Activated T-helper 1 cell treated with anti-CD3 and anti-CD28 coated beads, Interleukin-12 subunit alpha, Interleukin-12 subunit beta, Interleukin-2, Interleukin-4 antibody, amounts not matched to agents 30 ng/mL and 10 ng/mL and 1 ng/mL, durations not matched to agents 14 hours and 24 hours and 36 hours (primary cell): ENCODE measurements at places on chromosomes 13 and 19. TPM values are rescaled to one million over a fixed set of nuclear protein-coding genes. Genes with fewer than 3 reads are reported as not detected.

The EPSTI1 gene
- total RNA-seq: 18.6 and 19.3 TPM in 2 replicates

DNA sequence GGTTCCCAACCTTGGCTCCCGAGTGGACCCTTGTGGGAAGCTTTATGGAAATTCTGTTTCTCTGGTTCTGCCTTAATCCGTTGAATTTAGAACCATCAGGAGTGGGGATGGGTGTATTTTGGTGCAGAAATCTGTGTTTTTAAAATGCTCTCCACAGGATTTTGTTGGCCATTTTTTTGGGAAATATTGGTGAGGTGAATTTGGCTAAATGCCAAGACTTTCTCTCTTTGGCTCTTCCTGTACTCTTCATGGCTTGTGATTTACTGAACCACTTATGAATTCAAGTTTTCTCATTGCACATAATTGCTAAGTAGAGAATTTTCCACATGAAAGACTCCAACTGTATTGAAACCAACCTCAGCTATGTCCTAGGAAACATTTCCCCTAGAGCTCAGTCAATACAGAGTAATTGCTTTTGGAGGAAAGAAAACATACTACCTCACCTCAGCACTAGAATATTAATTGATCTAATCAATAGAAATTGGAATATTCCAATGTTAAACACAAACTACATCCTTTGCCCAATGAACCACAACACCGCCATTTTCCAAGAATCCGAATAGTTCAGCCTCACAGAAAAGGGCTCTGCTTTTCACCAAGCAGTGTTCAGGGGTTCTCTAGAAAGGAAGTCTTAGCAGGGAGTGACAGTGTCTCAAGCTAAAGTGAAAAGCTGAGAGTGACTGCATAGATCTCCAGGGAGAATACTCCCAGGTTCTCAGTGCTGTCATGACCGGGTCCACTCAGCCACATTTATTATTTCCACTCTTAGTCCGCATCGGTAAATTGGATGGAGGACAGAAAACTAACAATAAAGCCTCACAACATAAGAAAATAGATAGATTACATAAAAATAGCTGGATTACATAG, 60.3 kb downstream of the ERCC5 start:
- no peak for DNase-seq
- H3K27ac ChIP-seq: no peak overlapping the region
- no peak overlapping the region for H3K4me3 ChIP-seq
- H3K36me3 ChIP-seq: no peaks in the 10 kb centered on the region
- H3K27me3 ChIP-seq: peaks cover 9% of the 10 kb centered on the region

DNA sequence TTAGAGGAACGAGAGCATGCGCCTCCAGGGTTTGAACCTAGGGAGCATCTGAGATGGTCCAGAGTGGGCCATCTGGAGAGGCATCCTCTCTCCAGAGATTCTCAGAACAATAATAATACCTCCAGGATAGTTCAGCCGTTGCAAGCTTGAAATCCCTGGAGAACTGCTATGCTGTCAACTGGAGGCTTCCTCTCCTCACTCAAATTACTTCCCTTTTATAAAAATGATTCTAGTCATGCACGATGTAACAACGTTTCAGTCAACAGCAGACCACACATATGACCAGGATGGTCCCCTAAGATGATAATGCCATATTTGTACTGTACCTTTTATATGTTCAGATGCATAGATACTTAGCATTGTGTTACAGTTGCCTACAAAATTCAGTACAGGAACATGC, 108.7 kb downstream of the SHISA2 start:
- peaks cover 38% of the 10 kb centered on the region for H3K4me1 ChIP-seq
- H3K27me3 ChIP-seq: peaks cover 5% of the 10 kb centered on the region
- DNase-seq: no peak
- H3K27ac ChIP-seq: no peak overlapping the region

DNA sequence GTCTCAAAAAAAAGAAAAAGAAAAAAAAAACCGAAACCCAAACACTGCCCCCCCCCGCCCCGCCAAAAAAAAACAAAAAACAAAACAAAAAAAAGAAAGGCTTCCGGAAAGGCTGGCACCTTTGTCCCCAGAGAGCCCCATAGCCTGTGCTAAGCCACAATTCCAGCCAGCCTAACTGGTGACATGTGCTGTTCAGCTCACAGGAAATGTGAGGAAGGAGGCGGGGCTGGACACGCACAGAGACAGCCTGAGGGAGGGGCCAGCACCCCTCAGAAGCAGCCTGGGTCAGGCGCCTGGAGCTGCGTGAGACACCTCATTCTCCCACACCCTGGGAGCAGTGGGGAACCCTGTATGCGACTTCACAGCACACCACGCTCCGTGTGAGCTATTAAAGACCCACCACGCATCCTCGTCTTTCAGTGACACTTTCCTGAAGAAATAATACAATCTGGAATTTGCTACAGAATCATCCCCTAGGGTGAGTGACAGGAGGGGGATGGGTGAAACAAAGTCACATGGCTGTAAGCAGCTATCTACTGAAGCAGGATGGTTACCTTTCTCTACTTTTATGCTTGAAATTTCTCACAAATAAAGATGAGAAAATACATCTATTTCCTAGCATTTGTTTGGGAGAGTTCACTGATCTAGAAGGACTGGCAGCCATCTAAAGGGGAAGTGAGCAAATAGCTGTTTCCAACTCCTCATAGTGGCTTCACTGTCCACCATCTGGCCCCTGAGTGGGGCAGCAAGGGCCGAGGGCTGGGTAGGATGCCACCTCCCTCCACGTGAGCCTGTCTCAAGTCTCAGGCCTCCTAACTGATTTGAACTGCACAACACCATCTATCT, 12.3 kb upstream of the SLC35E1 start:
- H3K36me3 ChIP-seq: peaks cover 3% of the 10 kb centered on the region
- peak overlapping the region; percentile 90 for H3K27ac ChIP-seq

DNA sequence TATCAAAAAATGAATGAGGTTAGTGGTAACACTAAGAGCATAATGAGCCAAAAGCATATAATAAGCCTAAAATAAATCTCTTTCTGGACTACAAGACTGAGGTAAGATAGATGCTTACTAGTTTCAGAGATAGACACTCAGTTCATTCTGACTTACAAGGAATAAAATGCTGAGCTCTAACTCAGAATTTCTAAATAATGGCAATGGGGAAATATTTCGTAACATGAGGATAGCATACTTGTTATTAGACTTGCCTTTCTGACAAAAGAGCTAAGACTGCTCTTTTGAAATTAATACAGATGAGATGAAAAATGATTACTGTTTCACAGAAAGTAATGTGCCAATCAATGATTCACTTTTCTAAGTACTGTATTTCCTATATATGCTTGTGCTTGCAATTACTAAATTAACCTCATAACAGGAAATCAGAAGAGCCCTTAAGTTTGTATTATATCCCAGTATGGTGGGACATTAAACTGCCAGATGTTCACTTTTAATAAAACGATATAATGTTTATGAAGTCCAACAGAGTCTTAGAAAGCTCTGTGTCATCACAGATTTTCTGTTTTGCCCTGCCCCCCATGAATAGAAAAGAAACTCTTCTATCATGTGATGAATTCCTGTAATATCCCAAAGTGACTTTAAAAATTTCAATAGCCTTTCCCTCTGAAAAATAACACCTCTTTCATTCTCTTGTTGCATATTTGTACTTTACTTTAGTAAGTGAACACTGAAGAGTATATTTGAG, 2771.0 kb upstream of the PCDH20 start:
- H3K36me3 ChIP-seq: no peaks in the 10 kb centered on the region
- DNase-seq: no peak
- H3K27me3 ChIP-seq: no peaks in the 10 kb centered on the region
- H3K27ac ChIP-seq: no peak overlapping the region
- no peak overlapping the region for H3K4me3 ChIP-seq

The ATP8B3 gene
- 4.1 and 5.0 TPM in 2 replicates for total RNA-seq

The PTGIR gene
- total RNA-seq: 217 and 218 TPM in 2 replicates

The MYDGF gene
- total RNA-seq: 97.1 and 98.0 TPM in 2 replicates

The CEACAM8 gene
- total RNA-seq: not detected in 2 replicates

DNA sequence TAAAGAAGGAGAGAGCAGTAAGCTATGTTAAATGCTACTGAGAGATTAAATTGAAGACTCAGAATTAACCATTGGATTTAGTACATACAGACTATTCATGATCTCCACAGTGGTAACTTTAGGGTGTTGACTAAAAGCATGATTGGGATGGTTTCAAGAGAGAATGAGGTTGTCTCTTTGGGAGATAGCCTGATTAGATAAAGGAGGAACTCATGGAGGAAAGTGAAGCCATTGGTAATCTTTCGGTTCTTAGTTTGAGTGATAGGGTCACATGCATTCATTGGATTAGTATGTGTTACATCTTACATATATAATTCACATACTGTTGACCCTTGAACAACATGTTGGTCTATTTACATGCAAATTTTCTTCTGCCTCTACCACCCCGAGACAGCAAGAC, 18.8 kb upstream of the KL start:
- no peaks in the 10 kb centered on the region for H3K27me3 ChIP-seq
- no peaks in the 10 kb centered on the region for H3K36me3 ChIP-seq
- H3K4me3 ChIP-seq: no peak overlapping the region
- no peak overlapping the region for H3K27ac ChIP-seq
- DNase-seq: no peak

- peak overlapping the region; percentile 23 for H3K4me3 ChIP-seq
- peak overlapping the region; percentile 59 for H3K27ac ChIP-seq
- peaks cover 9% of the 10 kb centered on the region for H3K36me3 ChIP-seq
- no peaks in the 10 kb centered on the region for H3K27me3 ChIP-seq
- DNase-seq: no peak
- peaks cover 80% of the 10 kb centered on the region for H3K4me1 ChIP-seq
Observed at GRCh38 chr13:114151565-114152284, 19.3 kb upstream of the RASA3 start.

The ELSPBP1 gene
- total RNA-seq: not detected in 2 replicates

- no peaks in the 10 kb centered on the region for H3K36me3 ChIP-seq
- no peak overlapping the region for H3K27ac ChIP-seq
- no peak for DNase-seq
- no peaks in the 10 kb centered on the region for H3K4me1 ChIP-seq
- H3K27me3 ChIP-seq: no peaks in the 10 kb centered on the region
- no peak overlapping the region for H3K4me3 ChIP-seq
Observed at GRCh38 chr13:111664696-111665095, 344.3 kb downstream of the TEX29 start.

DNA sequence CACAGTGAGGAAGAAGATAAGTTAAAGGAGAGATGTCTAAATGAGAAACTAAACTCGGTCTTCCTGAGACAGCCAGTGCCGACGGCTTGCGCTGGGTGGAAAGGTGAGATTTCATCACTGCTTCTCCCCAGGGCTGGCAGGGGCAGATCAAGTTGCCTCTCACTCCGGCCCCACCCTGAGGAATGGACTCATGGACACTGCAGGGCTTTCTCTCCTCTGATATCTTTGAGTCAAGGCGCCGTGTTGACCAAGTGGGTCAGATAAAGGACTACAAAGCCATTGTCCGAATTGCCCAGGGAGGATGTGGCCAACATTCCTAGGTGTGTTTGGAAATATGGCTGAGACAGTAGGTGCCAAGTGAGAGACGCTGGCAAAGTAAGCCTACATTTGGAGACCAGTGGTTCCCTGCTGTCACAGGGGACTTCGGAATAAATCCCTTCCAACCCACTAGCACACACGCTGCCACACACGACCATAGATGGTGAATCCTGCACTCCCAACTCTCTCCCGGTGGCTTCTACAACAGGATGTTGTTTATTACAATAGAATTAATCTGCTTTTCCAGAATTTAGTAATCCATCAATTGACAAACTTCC, 156.5 kb upstream of the TSC22D1 start:
- H3K27ac ChIP-seq: no peak overlapping the region
- no peak overlapping the region for H3K4me3 ChIP-seq
- no peaks in the 10 kb centered on the region for H3K4me1 ChIP-seq

The ZNF66 gene
- 8.4 and 9.2 TPM in 2 replicates for total RNA-seq

GRCh38 chr13:93797463-93797862, 570.9 kb downstream of the GPC6 start:
- H3K36me3 ChIP-seq: no peaks in the 10 kb centered on the region
- no peak overlapping the region for H3K4me3 ChIP-seq
- H3K4me1 ChIP-seq: peaks cover 10% of the 10 kb centered on the region
- H3K27ac ChIP-seq: no peak overlapping the region

DNA sequence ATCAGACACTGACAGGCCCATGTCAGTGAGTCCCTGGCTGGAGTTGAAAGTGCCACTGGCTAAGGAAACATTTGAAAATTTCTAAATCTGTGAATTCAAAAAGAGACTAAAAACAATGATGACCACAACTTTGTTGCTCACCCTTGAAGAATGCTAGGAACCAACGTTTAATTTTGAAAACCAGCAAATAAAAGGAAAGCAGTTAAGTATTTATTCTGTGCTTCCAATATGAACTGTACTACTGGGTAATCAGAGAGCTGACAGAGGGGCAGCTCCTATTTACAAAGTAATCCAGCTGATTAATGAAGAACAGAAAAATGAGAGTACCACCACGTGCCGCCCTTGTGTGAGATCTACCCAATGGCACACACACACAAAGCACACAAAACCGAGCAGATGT, 44.7 kb upstream of the LATS2 start:
- no peaks in the 10 kb centered on the region for H3K36me3 ChIP-seq
- no peaks in the 10 kb centered on the region for H3K4me1 ChIP-seq
- H3K4me3 ChIP-seq: no peak overlapping the region
- peaks cover 3% of the 10 kb centered on the region for H3K27me3 ChIP-seq

DNA sequence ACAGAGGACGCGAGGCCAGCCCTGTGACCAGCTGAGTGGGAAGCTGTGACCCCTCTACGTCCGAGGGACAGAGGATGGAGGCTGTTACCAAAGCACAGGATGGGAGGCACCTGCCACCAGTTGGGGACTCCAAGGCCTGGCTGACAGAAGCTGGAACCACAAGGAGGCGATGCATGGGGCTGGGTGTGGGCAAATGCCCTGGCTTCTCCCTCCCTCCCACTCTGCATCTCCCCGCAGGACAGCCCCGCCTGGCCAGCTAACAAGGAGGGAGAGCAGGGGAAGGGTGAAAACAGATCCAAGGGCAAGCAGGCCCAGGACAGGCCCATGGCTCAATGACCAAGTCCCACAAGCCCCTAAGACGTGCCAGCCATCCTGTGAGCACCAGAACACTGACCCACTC, 28.6 kb downstream of the AKT2 start:
- peaks cover 7% of the 10 kb centered on the region for H3K4me1 ChIP-seq
- H3K27ac ChIP-seq: no peak overlapping the region
- H3K36me3 ChIP-seq: peaks cover 29% of the 10 kb centered on the region

The ZNF613 gene
- total RNA-seq: 3.1 and 3.8 TPM in 2 replicates

DNA sequence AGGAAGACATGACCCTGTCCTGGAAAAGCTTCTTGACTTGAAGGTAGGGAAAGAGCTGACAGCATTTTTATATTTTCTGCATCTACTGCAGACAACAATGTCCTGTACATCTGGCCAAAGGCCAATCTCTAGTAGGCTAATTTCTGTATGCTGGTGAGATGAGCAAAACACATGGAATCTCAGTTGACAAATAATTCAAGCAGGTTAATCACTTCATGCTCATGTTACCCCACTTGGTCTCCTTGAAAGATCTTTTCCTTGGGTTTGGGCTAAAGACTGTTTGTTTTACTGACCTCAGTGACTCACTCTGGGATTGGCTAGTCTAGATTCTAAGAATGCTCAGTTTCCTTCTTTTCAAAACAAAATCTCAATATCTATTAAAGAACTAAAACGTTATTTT, 298.8 kb downstream of the LMO7 start:
- H3K36me3 ChIP-seq: no peaks in the 10 kb centered on the region
- H3K4me1 ChIP-seq: no peaks in the 10 kb centered on the region
- H3K4me3 ChIP-seq: no peak overlapping the region
- no peak overlapping the region for H3K27ac ChIP-seq

GRCh38 chr19:47890865-47891621, 4.9 kb upstream of the SULT2A1 start:
- no peaks in the 10 kb centered on the region for H3K36me3 ChIP-seq
- H3K27me3 ChIP-seq: peaks cover 5% of the 10 kb centered on the region
- H3K27ac ChIP-seq: no peak overlapping the region
- H3K4me1 ChIP-seq: no peaks in the 10 kb centered on the region

- no peak overlapping the region for H3K4me3 ChIP-seq
- no peaks in the 10 kb centered on the region for H3K36me3 ChIP-seq
- peaks cover 2% of the 10 kb centered on the region for H3K27me3 ChIP-seq
- H3K27ac ChIP-seq: no peak overlapping the region
- no peak for DNase-seq
Observed at GRCh38 chr19:32540621-32541020, 40.4 kb upstream of the PDCD5 start.

The LRRC25 gene
- total RNA-seq: not detected in 2 replicates
